ENCODE measurements at places on chromosomes 11 and 22.

- no peak for DNase-seq
Observed at GRCh38 chr11:63547061-63547460, 10.5 kb downstream of the PLAAT4 start.

- no peak for DNase-seq
Observed at GRCh38 chr11:35066030-35066429, 72.9 kb upstream of the CD44 start.

- no peak for DNase-seq
Observed at GRCh38 chr11:8102965-8103364, 22.0 kb downstream of the TUB start.

DNA sequence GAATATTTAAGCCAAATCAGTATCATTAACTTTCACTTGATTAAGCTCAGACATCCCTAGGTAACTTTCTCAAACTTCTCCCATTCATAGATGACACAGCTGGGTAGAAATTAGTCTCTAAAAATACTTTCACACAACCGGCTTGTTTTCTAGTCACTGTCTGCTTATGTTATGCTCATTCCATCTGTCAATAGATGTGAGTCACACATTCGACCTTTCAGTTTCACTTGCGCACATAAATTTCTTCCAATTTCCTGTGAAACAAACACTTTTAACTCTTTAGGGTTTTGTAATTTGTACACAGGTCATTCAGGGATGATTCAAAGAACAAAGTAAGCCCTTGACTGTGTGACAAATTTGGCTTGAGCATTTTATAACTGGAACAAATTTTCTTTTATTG lies 723.0 kb downstream of the KCNA4 start:
- no peak for DNase-seq

Measured in stimulated activated CD4-positive, alpha-beta T cell treated with anti-CD3 and anti-CD28 coated beads, Interleukin-4, amount 100 ng/mL, for 48 hours (primary cell).